ENCODE measurements at places on chromosomes 12 and 14.

DNA sequence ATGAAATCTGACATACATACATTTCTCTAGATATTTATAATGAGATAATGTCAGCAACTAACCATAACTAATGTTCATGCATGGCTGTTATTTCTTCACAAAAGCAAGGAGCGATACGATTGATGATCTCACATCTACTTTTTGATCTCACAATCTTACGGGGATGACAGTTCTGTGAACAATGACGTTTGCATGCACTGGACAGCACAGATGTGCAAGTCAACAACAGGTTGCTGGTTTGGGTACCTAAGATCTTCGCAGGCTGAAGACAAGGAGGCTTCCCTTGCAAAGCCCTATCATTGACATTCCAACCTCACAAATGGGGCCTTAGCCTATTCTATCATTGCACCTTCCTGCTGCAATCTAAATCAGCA lies 53.6 kb downstream of the C12orf42 start:
- no peak for DNase-seq

- no peak for DNase-seq
Measured at GRCh38 chr14:97916669-97917568, 1119.7 kb downstream of the VRK1 start.

GRCh38 chr12:50661300-50662115 lies 102.4 kb upstream of the ATF1 start:
- DNase-seq = no peak

GRCh38 chr12:11862798-11863197 lies 207.9 kb upstream of the BCL2L14 start:
- DNase-seq = no peak

- DNase-seq = peak; percentile 7
Measured at GRCh38 chr14:63727231-63727735, 582 bp downstream of the SGPP1 start.

DNA sequence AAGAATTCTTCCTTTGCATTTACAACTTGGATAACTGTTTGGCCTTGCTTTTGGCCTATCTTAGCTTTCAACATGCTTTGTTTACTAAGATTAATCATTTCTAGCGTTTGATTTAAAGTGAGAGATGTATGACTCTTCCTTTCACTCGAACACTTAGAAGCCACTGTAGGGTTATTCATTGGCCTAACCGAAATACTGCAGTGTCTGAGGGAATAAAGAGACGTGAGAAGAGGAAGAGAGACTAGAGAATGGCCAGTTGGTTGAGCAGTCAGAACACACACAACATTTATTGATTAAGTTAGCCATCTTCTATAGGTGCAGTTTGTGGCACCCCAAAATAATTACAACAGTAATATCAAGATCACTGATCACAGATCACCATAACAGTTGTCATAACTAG lies 62.3 kb upstream of the CCDC175 start:
- no peak for DNase-seq

GRCh38 chr12:76055393-76055792 lies 23.8 kb upstream of the PHLDA1 start:
- DNase-seq = no peak

DNA sequence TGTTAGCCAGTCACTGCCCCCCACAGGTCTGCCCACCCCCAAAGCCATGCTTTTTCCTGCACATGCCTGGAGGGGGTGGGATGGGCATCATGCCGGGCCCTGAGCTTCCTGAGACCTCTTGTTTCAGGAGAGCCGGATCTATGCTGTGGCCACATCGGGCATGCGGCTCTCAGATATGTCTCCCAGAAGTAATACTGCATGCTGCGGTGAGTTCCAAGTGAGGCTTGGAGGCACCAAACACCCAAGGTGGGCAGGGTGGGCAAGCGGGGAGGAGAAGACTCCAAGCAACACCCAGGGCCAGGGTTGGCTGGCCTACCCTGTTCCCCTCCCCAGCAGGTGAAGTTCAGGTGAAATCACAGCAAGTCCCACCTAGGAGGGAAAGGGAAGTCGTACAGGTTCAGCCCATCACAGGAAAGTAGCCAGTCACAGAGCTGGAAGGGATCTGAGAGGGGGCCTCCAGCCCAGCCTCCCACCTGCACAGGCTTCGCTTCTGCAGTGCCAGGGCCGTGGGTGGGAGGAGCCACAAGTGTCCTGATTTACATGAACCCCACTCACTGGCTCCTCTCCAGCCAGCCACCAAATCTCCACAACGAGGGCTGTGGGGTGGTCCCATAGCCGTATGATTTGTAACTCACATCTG lies 30.9 kb downstream of the PIGH start:
- no peak for DNase-seq

DNA sequence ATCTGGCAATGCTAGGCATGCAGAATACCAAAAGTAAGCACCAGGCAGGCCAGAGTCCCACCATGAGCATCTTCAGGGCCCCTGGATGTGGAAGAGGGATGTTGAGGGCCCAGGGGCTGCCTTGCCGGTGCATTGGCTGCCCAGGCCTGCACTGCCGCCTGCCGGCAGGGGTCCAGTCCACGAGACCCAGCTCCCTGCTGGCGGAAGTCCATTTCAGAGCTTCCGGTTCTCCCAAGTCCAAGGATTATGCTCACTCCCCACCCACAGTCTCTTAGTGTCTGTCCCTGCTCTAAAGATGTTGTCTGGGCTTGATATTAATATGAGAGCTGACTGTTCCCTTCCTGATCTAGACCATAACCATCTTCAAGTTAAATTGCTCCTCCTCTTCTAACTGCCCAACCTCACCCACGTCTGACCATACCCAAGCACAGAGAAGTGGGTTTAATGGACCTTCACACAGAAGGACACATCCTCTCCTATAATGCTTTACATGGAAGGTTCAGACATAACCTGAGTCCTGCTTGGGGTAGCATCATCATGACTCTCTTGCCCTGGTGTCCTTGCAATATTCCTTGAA lies 117.4 kb downstream of the DAD1 start:
- DNase-seq = no peak

Measured in stimulated activated CD8-positive, alpha-beta memory T cell treated with anti-CD3 and anti-CD28 coated beads, Interleukin-2, amount 100 ng/mL, for 48 hours (primary cell).